Transverse colon (tissue), 4 donors: ENCODE measurements at places on chromosomes 12 and 14. TPM values are rescaled to one million over a fixed set of nuclear protein-coding genes. Genes with fewer than 3 reads are reported as not detected.
A peak's percentile ranks its signal among the peaks of the same experiment; 100 is the strongest.

DNA sequence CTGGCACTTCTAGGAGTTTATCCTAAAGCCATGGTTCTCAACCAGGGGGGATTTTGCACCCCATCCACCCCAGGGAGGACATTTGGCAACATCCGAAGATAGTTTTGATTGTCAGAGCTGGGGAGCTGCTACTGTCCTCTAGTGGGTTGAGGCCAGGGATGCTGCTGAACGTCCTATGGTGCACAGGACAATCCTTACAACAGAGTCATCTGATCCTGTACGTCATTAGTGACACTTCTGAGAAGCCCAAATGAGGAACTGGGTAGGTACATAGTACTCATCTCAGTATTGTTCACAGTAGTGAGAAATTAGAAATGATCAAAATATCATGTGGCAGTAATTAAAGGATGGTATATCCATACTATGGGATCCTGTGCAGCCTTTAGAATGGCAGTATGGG is 185.1 kb downstream of the CHST11 start:
- peak; percentile 35 for DNase-seq

Gene NEUROD4
- not detected for total RNA-seq

Gene KRT5
- total RNA-seq = not detected

- no peak for DNase-seq
These were observed 170.4 kb upstream of the AVPR1A start for GRCh38 chr12:63321373-63321772.

Gene HCAR1
- not detected for total RNA-seq

DNA sequence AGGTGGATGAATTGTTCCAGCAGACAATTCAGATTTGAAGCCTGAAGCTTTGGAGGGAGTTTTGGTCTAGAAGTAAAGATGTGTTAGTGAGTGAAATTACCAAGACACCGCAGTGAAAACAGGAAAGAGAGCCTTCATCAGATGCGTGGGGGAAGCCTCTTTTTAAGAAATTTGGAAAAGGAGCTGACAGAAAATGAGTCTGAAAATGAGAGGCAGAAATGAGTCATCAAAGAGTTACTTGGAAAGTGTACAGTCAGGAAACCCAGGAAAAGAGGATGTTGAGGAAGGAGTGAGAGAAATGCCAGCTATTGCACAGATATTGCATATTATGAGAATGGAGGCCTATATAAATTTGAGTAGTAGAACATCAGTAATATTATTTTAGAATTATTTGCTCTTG is 520.7 kb downstream of the NRXN3 start:
- no peak for DNase-seq

GRCh38 chr14:23023022-23023794 is 11.5 kb downstream of the PSMB5 start:
- DNase-seq = no peak

- DNase-seq = no peak
These were observed 105.8 kb downstream of the ZNF664 start for GRCh38 chr12:124078800-124079199.

Gene MYH6
- total RNA-seq = not detected

DNA sequence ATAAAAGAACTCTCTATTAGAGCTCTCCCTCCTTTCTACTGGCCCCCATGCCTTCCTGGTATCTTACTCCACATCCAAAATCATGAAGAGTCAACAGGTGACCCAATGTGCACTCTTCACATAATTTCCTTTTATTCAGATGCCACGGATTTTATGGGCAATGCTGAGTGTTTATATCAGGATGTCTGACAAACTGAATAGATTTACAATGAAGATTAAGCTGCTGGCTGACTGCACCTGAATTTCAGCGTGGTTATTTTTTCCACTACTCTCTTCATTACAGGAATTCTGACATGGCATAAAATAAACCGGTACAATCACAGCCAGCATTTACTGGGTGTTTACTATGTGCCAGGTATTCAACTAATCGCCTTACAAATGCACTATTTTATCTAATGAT is 29.4 kb upstream of the CERS5 start:
- DNase-seq = no peak

DNA sequence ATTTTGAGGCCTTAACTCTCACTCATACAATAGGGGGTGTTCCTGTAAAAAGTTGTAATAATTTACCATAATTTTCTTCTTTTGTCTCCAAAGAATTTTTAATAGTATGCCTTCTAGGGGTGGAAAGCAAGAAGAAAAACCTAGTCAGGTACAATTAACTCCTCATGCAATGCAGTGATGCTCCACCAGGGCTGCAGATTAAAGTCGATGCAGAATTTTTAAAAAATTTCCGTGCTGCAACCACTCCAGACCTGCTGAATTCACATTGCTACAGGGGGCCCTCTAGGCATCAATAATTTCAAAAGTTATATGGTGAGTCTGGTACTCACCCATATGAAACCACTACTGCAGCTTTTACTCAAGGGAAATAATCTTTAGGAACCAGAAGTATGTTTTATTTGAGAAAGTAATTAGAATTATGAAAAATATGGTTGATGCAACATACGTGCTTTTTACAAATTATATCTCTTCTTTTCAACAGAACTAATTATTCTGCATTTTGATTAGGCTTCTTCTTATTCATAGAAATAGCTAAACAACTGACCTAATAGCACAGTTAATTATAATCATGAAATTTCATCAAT is 353.2 kb downstream of the BCAT1 start:
- no peak for DNase-seq

GRCh38 chr14:68814539-68815297 is 21.9 kb upstream of the ZFP36L1 start:
- peak; percentile 59 for DNase-seq

DNA sequence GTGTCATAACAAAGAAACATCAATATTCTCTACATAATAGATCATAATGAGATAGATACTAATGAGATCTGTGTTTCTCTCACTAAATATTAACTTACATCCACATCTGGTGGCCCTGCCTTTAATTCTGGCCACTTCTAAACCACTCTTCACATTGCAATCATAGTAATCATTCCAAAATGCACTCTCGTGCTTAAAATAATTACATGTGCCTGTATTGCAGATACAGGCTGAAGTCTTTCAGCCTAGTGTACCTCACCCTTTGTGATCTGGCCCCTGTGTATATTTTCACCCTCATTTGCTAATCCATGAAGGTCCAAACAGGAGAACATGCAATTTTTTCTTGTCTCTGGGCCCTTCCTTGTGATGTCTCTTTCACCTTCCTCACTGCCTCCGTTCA is 108.0 kb downstream of the LIN7A start:
- no peak for DNase-seq

DNA sequence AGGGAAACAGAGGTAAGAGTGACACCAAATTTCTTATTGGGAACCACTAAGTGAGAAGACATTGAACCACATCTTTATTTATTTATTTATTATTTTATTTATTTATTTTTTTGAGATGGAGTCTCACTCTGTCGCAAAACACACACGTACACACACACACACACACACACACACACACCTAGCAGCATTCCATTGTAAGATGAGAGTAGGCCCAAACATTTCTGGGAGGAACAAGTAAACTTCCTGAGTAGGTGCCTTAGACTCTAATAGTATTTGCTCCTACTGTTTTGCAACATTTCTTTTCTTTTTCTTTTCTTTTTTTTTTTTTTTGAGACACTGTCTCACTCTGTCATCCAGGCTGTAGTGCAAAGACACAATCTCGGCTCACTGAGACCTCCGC is 7.1 kb upstream of the CDC42BPB start:
- DNase-seq = no peak

Gene DHRS1
- total RNA-seq = 106 TPM

GRCh38 chr14:67599698-67600561 is at the start of gene PIGH:
PIGH (minus strand) TSS chr14:67600268; CDS start chr14:67600203, 65 bp downstream.
- peak; percentile 95 for DNase-seq

GRCh38 chr12:57460468-57460784 is 841 bp downstream of the GLI1 start:
- DNase-seq = no peak

DNA sequence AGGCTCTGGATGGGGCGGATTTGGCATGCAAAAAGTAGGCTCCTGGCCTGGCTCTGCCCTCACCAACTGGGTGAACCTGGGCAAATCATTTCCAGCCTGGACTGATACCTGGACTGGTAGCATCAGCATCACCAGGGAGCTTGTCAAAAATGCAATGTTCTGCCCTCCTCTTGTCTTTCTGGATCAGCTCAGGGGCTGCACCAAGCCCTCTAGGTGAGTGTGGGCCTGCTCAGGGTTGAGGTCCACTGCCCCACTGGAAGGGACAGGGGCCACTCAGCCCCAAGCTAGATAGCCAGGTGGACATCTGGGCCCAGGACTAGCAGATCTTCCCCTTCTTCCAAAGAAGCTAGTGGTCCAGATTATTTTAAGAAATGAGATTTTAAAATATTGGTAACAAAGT is 99.6 kb downstream of the RBM19 start:
- DNase-seq = no peak

- DNase-seq = no peak
These were observed 120.3 kb downstream of the SLC38A1 start for GRCh38 chr12:46148327-46149078.

Gene RNASE3
- total RNA-seq = not detected

GRCh38 chr12:111330800-111331752 is 37.8 kb downstream of the PHETA1 start:
- DNase-seq = no peak

DNA sequence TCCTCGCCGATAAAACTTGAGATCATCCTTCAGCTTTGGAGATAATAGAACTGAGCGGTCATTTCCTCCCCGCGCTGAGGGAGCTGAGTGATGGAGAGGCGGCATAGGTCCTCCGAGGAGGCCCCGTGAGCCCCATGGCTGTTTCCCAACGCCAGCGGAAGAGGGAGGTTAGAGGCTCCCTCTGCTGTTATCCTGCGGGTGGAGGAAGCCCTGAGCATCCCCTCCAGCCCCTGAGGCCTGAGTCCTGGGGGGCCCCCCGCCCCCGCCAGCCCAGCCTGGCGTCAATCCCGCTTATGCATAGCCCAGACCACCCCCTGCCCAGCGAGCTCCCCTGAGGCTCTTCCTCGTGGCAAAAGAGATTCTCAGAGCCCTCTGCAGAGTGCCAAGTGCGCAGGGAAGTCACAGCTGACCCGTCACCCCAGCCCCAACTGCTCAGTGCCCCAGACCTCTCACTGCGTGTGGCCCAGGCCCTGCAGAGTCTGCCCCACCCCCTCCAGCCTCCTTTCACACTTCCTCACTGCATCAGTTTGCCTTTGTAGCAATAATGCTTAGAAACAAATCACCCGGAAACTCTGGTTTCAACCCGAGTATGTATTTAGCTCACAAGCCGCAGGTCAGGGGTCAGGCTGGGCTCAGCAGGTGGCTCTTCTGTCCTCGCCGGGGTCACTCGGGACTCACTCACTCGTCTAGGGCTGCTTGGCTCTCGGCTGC is 44.7 kb upstream of the GALNT9 start:
- no peak for DNase-seq

GRCh38 chr12:47411966-47412365 is 293.9 kb downstream of the RPAP3 start:
- DNase-seq = no peak

GRCh38 chr14:104639885-104640548 is 35.4 kb upstream of the TMEM179 start:
- peak; percentile 66 for DNase-seq

DNA sequence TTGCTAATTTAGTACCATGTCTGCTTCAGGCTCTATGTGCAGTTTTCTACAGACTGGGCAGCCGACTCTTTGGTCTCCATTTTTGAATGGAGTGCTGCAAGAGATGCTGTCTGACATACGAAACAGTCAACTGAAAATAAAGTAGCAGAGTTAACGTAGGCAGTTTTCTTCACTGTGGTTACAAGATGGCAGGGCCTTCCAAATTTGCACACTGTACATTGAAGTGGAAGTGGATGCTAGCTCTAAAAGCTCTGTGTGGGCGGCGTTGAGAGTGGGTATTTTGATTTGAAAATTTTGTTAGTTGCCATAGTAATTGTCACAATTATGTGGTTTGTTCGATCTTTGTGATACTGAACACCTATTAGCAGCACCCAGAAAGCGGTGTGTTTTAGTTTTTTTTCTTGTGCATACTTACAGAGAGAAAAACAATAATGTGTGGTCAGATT is 154.9 kb upstream of the ATP2B1 start:
- DNase-seq = no peak
